Thymus (tissue), 14 donors: ENCODE measurements at places on chromosomes 4 and X. TPM values are rescaled to one million over a fixed set of nuclear protein-coding genes. Genes with fewer than 3 reads are reported as not detected.

DNA sequence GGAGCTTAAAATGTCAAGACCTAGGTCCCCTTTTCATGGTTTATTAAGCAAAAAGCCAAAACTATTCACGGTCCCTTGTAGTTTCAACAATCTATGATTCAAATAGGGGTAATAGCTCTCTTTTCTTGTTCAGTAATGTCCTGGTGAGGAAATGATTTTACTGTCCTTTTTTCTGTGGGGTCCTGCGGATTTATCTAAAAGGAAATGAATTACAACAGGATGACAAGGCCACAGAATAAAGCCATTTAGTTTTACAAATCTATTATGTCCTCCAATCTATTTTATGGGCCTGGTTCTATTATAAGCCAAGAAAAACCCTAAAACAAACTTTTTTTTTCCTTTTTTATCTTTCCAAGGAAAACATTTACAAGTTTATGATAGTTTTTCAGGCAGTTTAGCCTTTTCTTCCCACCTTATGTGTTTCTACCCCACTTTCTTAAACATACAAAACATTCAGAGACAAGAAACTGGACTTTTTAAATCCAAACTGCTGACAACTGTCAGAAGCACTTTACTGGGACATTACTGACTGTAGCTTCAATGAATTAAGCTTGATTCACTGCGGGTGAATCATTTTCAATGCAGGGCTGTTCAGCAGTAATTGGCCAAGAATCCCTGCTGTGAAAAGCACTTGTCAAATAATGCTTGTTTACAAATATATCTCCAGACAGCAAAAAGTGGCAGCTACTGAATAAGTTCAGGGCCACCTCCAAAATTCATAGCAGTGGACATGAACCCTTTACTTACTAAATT, 4.3 kb downstream of the EPHA5 start:
- DNase-seq, result no peak

DNA sequence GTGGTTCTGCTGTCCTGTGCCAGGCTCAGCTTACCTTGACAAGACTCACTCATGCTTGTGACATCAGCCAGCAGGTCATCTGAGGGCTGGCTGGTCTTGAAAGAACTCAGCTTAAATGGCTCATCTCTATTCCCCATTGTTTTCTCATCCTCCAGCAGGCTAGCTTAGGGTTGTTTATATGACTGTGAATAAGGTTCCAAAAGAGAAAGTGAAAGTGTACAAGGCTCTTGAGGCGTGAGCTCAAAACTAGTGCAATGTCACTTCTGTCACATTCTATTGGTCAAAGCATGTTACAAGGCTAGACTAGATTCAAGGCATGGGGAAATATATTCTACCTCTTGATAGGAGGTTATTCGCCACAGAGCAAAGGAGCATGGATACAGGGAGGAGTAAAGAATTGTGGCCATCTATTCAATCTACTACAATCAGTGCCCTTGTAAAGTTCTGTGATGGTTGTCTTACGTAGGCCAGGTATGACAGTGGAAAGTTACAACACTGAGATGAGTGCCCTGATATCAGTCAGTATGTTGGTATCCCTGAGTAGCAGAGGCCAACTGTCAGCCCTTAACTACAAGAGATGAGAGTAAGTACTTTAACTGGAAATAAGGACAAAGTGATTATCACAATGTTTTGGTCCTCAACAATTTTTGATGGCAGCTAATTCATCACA, 19.8 kb upstream of the TMLHE start:
- no peak for DNase-seq

Gene MTNR1A
- 0.05 TPM for total RNA-seq

DNA sequence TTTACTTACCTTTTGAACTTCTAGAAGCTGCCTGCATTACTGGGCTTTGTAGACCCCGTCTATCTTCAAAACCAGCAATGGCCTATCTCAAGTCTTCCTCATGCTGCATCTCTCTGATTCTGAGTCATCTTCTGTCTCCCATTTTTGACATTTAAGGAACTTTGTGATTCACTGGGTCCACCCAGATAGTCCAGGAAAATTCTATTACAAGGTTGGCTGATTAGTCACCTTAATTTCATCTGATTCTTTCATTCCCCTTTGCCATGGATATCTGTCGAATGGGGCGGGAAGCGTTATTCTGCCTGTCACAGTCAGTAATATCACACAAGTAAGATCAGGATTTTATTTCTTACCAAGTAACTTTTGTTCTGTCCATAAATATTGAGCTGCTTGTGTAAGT, 618.0 kb downstream of the CCSER1 start:
- no peak for DNase-seq

GRCh38 chrX:40011322-40012038, 86.3 kb downstream of the BCOR start:
- no peak for DNase-seq

Gene YY2
- 0.47 TPM for total RNA-seq

DNA sequence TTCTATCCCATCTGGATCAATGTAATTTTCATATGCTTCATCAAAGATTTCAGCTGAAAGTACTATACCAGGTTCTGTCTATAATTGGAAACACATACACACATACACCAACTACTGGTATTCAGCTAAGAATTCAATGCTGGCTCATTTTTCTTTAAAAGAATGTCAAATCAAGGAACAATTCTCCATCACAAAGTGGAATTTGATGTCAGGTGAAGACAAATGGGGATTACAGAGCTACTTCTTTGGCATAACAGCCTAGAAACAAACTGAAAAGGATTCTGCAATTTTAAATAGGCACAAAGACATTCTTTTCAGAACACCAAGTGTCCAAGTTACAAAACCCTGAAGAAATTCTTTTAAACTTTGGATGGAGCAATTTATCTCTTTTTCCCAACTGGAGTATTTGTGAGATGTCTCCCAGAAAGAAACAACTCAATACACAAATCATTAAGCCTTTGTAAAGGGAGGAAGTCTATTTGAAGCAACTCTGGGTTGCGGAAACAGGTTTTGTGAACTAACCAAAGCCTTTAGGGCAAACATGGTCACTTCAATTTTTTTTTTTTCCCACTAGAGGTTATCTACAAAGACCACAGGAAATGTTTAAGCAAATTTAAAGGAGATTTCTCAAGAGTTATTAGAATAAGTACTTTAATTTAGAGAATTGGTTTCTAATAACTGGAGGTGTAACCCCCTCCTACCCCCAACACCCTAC, 1.9 kb upstream of the FAM9C start:
- no peak for DNase-seq
